Thyroid gland (tissue), 4 donors: ENCODE measurements at places on chromosomes 12 and 14.

GRCh38 chr12:91191513-91192111 is 9.0 kb upstream of the DCN start:
- H3K4me1 ChIP-seq, result peaks cover 24% of the 10 kb centered on the region
- H3K4me3 ChIP-seq, result no peak overlapping the region
- no peaks in the 10 kb centered on the region for H3K27me3 ChIP-seq
- no peaks in the 10 kb centered on the region for H3K36me3 ChIP-seq
- H3K27ac ChIP-seq, result no peak overlapping the region
- peak; percentile 34 for DNase-seq

- no peaks in the 10 kb centered on the region for H3K36me3 ChIP-seq
- H3K4me1 ChIP-seq, result no peaks in the 10 kb centered on the region
- no peak overlapping the region for H3K27ac ChIP-seq
- DNase-seq, result no peak
Observed at GRCh38 chr14:94217116-94217515, 43.0 kb downstream of the PPP4R4 start.

DNA sequence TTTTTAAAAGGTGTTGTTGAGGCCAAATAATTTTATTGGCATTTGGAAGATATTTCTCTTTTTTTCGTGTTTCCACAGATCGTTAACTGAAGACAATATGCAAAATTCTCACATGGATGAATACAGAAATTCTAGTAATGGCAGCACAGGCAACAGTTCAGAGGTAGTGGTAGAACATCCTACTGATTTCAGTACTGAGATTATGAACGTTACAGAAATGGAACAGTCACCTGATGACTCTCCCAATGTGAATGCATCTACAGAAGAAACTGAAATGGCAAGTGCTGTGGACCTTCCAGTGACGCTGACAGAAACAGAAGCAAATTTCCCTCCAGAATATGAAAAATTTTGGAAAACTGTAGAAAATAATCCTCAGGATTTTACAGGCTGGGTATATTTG is 11.2 kb downstream of the PRPF39 start:
- H3K36me3 ChIP-seq, result no peaks in the 10 kb centered on the region
- H3K27ac ChIP-seq, result no peak overlapping the region
- no peak overlapping the region for H3K4me3 ChIP-seq
- no peaks in the 10 kb centered on the region for H3K4me1 ChIP-seq
- no peaks in the 10 kb centered on the region for H3K27me3 ChIP-seq

DNA sequence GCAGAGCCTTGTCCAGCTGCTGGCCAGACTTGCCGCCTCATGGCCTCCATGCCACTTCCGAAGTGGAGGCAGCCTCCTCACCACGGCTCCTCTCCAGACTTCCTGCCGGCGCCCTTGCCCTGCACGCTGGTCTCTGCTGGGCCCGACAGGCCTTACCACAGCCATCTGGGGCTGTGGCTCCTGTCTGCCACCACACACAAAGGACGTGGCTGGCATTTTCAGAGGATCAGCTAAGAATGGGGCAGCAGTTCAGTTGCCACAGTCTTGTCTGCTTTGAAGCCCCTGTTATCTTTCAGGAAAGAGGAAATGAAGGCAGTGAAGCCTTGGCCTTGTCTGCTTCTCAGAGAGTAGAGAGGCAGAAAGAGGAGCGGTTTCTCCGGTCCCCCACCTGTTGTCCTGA is 178.0 kb upstream of the FKBP4 start:
- H3K27ac ChIP-seq, result no peak overlapping the region
- H3K27me3 ChIP-seq, result no peaks in the 10 kb centered on the region
- H3K4me1 ChIP-seq, result peaks cover 7% of the 10 kb centered on the region

DNA sequence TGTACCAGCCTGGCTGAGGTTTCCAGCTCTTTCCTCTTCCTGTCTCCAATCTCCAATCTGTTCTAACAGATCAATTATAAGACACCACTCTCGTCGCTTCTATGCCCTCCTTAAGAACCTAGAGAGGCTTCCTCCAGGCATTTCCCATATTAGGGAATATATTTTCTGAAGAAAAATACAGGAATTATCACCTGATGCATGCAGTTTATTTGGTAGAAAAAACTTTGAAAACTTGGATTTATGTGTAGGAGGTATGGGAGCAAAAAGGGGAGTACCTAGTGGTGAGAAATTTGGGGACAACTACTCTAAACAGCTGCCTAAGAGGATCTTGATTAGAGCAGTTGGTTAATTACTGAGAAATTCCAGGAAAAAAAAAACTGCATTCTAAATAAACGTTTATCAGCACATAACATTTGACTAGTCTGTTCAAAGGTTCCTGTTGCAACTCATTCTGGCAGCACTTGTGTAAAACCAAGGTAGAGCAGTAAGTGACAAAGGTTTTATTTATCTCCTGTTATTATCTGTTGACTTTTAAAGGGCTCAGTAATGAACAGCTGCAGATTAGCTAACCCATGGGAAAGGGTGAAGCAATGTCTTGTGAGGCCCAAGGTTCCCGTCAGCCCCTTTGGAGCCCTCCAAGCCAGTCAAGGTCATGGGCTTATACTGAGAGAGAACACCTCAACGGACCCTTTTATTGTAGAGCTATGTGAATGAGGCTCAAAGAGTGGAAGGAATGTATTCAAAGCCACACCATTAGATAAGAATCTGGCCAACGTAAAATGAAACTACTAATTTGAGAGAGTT is 36.4 kb upstream of the NR1H4 start:
- no peak for DNase-seq
- no peak overlapping the region for H3K4me3 ChIP-seq
- no peak overlapping the region for H3K27ac ChIP-seq
- H3K27me3 ChIP-seq, result no peaks in the 10 kb centered on the region

- H3K4me3 ChIP-seq, result peak overlapping the region; percentile 47
- DNase-seq, result no peak
- no peaks in the 10 kb centered on the region for H3K36me3 ChIP-seq
- no peaks in the 10 kb centered on the region for H3K27me3 ChIP-seq
Observed at GRCh38 chr12:121713257-121713777, 765 bp downstream of the TMEM120B start.

GRCh38 chr14:104096751-104097700 is 11.5 kb downstream of the ASPG start:
- no peaks in the 10 kb centered on the region for H3K36me3 ChIP-seq
- peaks cover 14% of the 10 kb centered on the region for H3K4me1 ChIP-seq
- no peak overlapping the region for H3K4me3 ChIP-seq
- no peak overlapping the region for H3K27ac ChIP-seq

- no peak for DNase-seq
- H3K27ac ChIP-seq, result no peak overlapping the region
- no peak overlapping the region for H3K4me3 ChIP-seq
- no peaks in the 10 kb centered on the region for H3K27me3 ChIP-seq
Observed at GRCh38 chr12:10641735-10642500, 28.5 kb upstream of the MAGOHB start.

GRCh38 chr12:118425364-118425763 is 49.0 kb downstream of the SUDS3 start:
- DNase-seq, result no peak
- H3K36me3 ChIP-seq, result no peaks in the 10 kb centered on the region
- H3K4me3 ChIP-seq, result no peak overlapping the region
- peaks cover 13% of the 10 kb centered on the region for H3K4me1 ChIP-seq
- H3K27me3 ChIP-seq, result no peaks in the 10 kb centered on the region

DNA sequence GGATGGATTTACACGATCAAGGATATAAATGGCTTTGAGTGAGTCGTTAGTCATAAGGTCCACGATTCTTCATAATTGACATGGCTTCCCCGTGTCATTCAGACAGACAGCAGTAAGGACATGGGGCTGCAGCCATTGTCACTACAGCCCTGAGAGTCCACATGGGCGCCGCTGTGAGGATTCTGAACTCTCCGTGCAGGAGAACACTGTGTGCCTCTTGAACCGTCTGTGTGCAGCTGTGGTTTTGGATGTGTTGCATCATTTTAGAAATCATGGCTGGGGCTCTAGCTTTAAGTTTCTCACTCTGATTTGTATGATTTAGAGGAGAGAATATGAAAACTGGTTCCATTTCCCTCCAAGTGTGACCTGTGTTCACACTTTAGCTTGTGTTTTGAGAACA is 47.2 kb downstream of the NPAS3 start:
- DNase-seq, result no peak
- H3K4me3 ChIP-seq, result no peak overlapping the region
- H3K27ac ChIP-seq, result no peak overlapping the region
- H3K27me3 ChIP-seq, result no peaks in the 10 kb centered on the region

DNA sequence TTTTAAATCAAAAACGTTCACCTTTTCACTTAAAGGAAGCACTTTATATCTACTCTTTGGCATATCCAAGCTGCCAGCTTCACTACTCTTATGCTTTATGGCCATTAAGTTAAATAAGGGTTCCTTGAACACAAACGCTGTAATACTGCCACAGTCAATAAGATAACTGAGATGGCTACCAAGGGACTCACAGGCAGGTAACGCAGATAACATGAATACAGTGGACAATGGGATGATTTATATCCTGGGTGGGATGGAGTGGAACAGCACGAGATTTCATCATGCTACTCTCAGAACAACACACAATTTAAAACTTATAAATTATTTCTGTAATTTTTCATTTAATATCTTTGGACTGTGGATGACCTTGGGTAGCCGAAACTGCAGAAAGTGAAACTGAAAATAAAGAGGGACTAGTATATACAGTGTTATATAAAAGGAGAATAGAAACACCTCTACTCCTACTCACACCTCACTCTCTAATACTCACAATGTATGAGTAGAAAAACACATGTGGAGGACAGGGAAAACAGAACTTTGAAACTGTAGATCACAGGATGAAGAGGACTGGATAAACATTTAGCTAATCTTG is 367.3 kb downstream of the C12orf50 start:
- no peaks in the 10 kb centered on the region for H3K36me3 ChIP-seq
- H3K27me3 ChIP-seq, result no peaks in the 10 kb centered on the region
- DNase-seq, result no peak
- H3K4me3 ChIP-seq, result no peak overlapping the region

DNA sequence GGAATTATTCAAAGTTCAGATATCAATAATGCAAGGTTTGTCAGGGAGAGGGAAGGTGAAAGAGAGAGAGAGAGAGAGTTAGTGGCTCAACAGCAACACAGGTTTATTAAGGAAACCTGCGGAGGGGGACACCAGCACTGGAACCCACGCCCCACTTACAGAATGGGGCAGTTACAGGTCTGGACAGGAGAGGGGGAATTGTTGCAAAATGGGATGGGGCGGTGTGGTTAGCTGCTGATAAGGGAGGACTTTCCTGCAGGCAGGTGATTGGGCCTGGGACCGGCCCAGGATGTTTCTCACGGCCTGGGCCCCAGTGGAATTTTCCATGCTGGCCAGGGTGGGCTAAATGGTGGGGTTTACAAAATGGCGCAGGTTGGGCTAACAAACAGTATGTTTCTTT is 278.2 kb upstream of the SLC16A7 start:
- no peaks in the 10 kb centered on the region for H3K4me1 ChIP-seq
- H3K36me3 ChIP-seq, result no peaks in the 10 kb centered on the region
- H3K27me3 ChIP-seq, result no peaks in the 10 kb centered on the region
- no peak for DNase-seq

DNA sequence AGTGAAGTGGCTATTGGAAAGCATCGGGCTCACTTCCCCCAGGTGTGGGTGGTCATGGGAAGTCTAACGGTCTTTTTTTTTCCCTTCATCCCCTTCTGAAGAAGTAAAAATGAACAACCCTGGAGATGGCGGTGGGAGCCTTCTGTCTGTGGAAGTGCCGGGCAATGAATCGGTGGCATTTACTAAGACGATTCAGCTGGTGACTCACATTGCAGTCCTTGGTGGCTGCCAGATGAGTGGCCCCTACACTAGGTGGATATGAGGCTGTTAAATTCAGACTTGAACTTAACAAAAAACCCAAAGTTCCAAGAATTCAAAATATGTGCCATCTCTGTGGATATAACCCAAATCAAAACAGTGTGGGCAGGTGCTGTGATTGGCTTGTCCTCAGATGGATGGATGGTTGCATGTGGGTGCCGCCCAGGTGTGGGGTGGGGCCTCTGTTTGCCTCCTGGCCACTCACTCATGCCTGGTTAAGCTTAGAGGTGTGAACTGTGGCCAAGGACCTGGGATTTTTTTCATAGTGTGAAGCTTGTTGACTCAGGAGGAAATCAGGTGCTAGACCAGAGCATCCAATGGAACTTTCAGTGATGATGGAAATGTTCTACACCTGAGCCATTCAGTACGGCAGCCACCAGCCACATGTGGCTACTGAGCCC is 176.7 kb upstream of the NOS1 start:
- no peak overlapping the region for H3K27ac ChIP-seq
- no peaks in the 10 kb centered on the region for H3K36me3 ChIP-seq
- peaks cover 3% of the 10 kb centered on the region for H3K4me1 ChIP-seq
- no peaks in the 10 kb centered on the region for H3K27me3 ChIP-seq
- no peak overlapping the region for H3K4me3 ChIP-seq

- peaks cover 69% of the 10 kb centered on the region for H3K4me1 ChIP-seq
- H3K27ac ChIP-seq, result peak overlapping the region; percentile 97
- no peak overlapping the region for H3K4me3 ChIP-seq
- peak; percentile 75 for DNase-seq
Observed at GRCh38 chr14:68479247-68479646, 313.6 kb downstream of the ZFP36L1 start.

- H3K27me3 ChIP-seq, result no peaks in the 10 kb centered on the region
- H3K36me3 ChIP-seq, result no peaks in the 10 kb centered on the region
- H3K4me1 ChIP-seq, result no peaks in the 10 kb centered on the region
- no peak for DNase-seq
- H3K4me3 ChIP-seq, result no peak overlapping the region
- H3K27ac ChIP-seq, result no peak overlapping the region
Observed at GRCh38 chr12:91077228-91077954, 19.6 kb upstream of the KERA start.

- H3K36me3 ChIP-seq, result no peaks in the 10 kb centered on the region
- H3K4me1 ChIP-seq, result no peaks in the 10 kb centered on the region
- no peak overlapping the region for H3K27ac ChIP-seq
Observed at GRCh38 chr12:131085125-131085815, 131.6 kb downstream of the ADGRD1 start.

DNA sequence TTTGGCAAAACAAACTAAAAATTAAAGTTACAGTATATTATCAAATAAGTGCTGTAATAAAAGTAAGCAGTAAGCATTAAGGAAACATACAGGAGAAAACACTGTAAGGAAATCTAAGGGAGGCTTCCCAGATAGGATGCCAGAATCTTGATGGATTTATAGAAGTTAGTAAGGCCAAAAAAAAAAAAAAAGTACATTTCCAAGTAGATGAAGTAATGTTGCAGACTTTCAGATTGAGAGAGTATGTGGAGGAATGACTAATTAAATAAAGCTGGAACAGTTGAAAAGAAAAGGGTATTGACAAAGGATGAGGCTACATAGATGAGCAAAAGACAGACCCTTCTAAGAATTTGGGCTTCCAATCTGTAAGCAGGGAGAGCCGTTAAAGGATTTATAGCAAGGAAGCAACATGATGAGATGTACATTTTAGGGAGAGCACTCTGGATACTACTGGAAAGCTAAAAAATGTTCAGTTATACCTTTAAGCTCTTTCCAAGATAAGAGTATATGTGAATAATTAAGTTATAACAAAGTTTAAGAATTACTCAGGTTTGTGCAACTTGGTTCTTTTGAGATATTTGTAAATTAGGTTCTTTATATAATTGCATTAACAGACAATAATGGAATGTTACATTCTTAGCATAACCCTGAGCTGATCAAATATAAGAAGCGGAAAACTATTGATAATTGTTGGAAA is 87.5 kb upstream of the MON2 start:
- no peaks in the 10 kb centered on the region for H3K27me3 ChIP-seq
- H3K36me3 ChIP-seq, result no peaks in the 10 kb centered on the region
- no peak overlapping the region for H3K27ac ChIP-seq
- no peak overlapping the region for H3K4me3 ChIP-seq

GRCh38 chr12:6461401-6462233 is 8.9 kb downstream of the VAMP1 start:
- no peak overlapping the region for H3K27ac ChIP-seq
- no peak overlapping the region for H3K4me3 ChIP-seq
- no peak for DNase-seq
- no peaks in the 10 kb centered on the region for H3K4me1 ChIP-seq
